ENCODE measurements at places on chromosomes 6 and 20.

DNA sequence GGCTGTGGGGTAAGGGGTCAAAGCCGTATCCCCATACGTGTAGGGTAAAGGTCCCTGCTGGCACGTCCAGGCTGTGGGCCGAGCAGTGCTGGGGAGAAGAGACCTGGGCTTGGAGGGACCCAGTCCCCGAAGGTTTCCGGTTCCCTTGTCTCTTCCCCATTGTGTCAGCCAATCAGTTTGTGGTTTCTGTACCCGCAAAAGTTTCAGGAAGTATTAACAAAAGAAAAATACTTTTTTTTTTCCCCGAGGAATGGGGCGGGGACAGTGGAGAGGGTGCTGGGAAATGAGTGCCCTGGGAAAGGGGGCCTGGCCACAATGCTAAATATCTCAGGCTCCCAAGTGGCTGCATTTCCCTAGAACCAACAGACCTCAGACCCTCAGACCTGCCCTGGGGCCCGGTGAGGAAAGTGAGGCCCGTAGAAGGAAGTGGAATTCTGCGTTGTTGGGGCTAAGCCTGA lies 15.2 kb upstream of the AMD1 start:
- no peak for ATAC-seq

DNA sequence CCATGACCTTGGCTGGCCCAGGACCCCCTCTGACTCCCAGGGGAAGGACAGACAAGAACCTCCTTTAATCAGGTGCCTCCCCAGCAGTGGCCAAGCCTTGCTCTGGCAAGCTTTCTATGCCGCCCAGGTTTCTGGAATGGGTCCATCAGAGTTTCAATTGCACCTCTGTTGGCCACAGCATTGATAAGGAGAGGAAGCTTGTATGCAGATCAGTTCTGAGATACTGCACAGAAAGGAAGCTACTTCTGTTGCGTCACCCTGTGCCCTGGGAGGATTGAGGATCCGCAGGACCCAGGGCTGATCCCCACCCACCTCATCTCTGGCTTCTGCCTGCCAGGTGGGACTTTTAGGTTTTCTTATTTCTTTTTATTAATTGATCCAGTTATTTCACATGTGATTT lies 167.2 kb downstream of the TFAP2C start:
- no peak for ATAC-seq

DNA sequence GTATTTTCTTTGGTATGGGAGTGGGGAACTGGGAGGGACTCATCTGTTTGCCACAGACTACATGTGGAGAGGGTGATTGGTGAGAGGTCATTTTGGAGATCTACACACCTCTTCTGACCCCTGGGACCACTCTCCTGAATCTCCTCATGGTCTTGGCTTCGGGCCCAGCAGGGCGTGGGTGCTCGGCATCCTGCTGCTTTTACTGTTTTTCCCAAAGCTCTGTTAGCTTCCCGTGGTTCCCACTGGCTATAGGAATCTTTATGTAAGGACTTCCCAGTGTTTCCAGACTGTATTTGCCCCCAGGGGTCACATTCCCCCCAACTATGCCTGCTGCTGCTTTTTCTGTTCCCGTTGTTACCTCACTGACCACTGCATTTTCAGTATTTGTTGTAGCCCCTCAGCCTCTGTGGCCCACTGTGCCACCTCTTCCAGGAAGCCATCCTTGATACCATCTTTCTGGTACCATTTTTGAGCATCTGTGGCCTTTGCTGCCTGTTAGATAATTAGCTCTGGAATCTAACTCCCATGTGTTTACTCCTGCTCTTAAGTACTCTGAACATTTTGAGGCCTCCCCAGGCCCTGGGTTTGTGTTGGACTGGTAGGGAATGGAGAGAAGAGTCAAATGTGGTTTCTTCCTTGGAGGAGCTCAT lies 14.9 kb downstream of the PLCG1 start:
- no peak for ATAC-seq

DNA sequence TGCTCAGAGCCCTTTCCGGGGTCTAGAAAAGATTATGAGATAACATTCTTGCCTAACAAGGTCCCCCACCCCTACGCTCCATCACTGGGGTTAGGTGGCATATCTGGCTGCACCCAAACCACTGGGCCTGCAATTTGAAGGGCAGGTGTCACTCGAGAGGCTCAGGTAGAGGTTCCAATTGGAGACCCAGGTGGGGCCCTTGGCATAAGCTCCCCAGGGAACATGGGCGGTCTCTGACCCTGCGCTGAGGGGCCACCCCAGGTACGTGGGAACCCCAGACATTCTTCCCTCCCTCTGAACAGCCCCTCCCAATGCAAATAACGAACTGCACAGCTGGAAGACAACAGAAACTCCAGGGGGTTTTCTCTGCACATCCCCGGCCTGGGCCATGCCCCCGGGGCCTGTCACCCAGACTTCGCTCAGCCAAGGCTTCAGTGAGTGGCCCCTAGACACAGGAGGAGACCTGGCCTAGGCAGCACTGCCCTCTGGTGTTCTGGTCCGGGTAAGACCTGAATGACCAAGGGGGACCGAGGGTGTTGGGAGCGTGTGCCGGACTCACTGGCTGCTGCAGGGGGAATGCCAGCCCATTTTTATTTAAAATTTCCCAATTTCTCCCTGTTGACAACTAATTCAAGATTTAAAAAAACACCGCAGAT lies 47.5 kb downstream of the DSTN start:
- ATAC-seq: peak; percentile 75

- no peak for ATAC-seq
Measured at GRCh38 chr6:42366011-42366705, 85.6 kb downstream of the TRERF1 start.

GRCh38 chr6:21601339-21601923 lies 7.9 kb downstream of the SOX4 start:
- no peak for ATAC-seq

DNA sequence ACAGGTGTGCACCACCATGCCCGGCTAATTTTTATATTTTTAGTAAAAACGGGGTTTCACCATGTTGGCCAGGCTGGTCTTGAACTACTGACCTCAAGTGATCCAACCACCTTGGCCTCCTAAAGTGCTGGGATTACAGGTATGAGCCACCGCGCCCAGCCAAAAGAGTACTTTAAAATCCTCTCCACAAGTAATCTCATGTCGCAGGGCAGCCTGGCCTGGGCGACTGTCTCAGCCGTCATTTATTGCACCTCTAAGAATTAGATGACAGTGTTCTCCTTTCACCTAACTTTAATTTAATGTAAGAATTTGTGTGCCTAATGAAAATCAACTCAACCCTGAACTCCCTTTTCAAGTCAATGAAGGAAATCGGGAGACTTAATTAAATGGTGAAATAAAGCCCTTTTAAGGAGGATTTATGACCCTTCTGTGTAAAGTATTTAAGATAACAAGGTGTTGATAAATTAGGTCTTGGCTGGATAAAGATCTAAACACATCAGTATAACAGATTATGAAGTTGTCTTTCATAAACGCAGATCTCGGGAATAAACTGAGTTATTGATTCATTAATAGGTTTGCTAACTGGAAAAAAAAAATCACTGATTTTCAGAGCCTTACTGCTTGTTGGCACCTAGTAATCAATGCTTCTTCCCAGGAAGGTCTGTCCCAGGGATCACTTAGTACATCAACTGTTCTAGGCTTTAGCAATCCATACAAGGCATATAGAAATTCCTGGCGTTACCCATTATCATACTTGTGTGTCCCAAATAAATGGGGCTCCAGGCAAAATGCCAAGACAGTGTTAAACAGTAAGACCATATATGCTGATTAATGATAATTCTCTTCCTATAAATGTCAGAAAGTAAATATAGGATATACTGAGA lies 209.3 kb downstream of the GMDS start:
- no peak for ATAC-seq

GRCh38 chr6:168618546-168619315 lies 177.7 kb downstream of the SMOC2 start:
- no peak for ATAC-seq

- no peak for ATAC-seq
Measured at GRCh38 chr6:1230689-1231605, 81.0 kb upstream of the FOXQ1 start.

GRCh38 chr6:63098789-63099188 lies 112.5 kb upstream of the FKBP1C start:
- no peak for ATAC-seq

DNA sequence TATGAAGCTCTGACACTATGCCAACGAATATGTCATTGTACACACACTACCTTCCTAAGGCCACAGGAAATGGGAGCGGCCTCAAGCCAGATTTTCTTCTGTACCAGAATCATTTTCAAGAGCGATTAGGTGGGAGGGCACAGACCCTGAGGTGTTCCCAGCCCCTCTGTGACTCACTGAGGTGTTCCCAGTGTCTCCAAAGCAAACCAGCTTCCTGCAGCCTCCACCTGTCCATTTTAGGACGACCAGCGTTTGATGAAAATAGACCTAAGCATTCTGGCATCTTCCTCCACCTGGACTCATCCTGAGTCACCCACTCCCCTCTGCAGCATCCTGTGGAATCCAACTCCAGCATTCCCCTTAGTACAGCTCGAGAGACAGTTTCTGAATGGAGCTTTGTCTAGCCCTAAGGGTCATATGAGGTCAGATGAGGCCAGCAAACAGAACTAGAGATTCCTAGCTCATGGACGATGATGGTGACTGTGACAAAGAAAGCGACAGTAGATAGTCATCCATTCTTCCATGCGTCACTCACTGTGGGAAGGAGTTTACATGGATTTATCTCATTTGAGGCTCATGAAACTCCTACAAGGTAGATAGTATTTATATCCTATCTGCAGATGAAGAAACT lies 203.4 kb downstream of the PTPRT start:
- ATAC-seq: no peak

- ATAC-seq: no peak
Measured at GRCh38 chr6:80832337-80832736, 725.9 kb downstream of the BCKDHB start.

GRCh38 chr6:109612268-109612667 lies 78.7 kb downstream of the AK9 start:
- ATAC-seq: no peak

All from SK-N-SH treated with all-trans-retinoic acid at 6 μM for 48 hours (cell line).